ENCODE measurements at places on chromosomes 7 and 10. TPM values are rescaled to one million over a fixed set of nuclear protein-coding genes. Genes with fewer than 3 reads are reported as not detected.

The AMZ1 gene
- total RNA-seq = 0.31 TPM

The SPDYE1 gene
- total RNA-seq = not detected

- no peak for DNase-seq
Measured at GRCh38 chr10:113557424-113557862, 4.6 kb downstream of the HABP2 start.

DNA sequence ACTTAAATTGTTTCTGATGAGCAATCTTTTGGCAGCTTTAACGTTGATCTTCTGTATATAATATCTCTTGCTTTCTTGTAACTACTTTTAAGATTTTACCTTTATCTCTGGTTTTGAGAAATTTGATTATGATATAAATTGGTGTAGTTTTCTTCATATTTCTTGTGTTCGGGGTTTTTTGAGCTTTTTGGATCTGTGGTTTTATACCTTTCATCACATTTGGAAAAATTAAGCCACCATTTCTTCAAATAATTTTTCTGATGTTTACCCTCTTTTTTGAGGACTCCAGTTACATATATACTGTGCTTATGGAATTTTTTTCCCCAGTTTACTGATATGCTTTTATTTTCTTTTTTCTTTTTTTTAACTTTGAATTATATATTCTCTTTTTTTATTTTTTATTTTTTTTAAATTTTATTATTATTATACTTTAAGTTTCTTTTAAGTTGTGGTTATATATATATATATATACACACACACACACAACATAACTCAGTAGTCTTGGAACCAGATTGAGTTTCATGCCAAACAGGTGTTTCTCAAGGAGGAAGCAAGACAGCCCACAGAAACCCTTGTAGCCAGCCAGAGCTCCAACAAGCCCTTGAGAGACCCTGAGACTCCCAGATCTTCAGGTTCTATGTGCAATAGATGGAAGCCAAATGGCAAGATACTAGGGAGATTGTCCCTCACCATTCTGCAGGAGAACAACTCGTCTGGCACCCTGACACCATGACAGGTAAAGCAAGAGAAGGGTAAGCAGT is 27.5 kb upstream of the NME8 start:
- DNase-seq = no peak

GRCh38 chr7:33888166-33888565 is 17.2 kb upstream of the BMPER start:
- no peak for DNase-seq

DNA sequence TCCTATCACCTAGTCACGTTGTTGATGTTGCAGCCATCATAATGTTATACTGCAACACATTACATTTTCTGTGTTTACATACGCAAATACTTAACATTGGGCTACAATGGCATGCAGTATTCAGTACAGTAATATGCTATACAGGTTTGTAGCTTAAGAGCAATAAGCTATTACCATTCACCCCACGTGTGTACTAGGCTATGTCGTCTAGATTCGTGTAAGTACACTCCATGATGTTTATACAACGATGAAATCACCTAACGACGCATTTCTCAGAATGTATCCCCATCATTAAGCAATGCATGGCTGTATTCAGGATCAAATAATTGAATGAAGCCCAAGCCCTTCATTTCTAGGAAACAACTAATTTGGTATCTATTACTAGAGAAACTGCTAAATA is 43.4 kb upstream of the C1GALT1 start:
- DNase-seq = no peak
